ENCODE measurements at places on chromosomes 6 and 20. TPM values are rescaled to one million over a fixed set of nuclear protein-coding genes. Genes with fewer than 3 reads are reported as not detected.

GRCh38 chr6:5199702-5200101 lies 61.0 kb downstream of the LYRM4 start:
- no peak for DNase-seq

Gene MLN
- not detected for total RNA-seq

- DNase-seq, result peak; percentile 27
These were observed 43.2 kb downstream of the PHIP start for GRCh38 chr6:79034865-79035264.

GRCh38 chr6:124573953-124574352 lies 388.3 kb upstream of the RNF217 start:
- DNase-seq, result no peak

Gene KIZ
- 12.9 TPM for total RNA-seq

DNA sequence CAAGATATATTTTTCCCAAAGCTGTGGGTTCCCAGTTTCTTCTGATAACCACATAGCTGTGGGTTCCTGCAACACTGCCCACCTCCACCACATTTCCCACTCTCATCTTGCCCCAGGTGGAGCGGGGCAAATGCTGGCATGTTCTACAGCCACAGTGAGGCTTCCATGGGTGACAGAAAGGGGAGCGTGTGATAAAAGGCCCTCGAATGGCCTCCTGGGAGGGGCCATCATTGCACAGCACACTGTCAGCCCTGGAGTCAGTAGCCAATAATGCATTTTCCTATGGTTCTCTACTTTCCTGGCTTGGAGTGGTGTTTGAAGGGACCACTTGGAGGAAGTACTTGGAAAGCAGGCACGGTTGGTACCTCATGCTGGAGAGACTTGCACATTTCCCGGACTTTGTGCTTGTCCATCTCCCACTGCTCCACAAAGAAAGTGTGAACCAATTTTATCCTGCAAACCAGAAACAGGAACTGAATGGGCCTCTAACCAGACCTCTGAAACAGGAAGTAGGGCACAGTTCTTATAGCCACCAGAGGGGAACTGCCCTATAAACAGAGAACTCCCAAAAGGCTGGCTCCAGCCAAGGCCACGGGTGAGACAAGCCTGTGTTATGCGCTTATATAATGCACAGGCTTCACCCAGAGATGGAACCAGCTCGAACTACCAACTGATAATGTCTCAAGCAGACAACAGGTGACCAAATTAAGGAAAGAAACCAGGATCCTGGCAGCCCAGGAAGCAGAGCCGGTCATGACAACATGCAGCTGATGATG lies 8.6 kb downstream of the MAP3K5 start:
- no peak for DNase-seq

DNA sequence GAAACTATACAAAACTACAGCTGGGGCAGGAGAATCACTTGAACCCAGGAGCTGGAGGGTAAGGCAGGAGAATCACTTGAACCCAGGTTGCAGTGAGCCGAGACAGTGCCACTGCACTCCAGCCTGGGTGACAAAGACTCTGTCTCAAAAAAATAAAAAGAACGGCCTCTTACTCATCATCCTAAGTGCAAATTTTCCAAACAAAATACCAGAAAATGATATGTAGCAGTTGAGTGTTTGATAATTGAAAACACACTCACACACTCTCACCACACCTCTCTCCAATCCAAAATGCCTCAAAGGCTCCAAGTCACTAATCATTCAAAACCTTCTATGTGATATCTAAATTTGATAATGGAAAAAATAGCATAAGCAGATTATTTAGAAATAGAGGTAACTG lies 198.6 kb upstream of the SHLD1 start:
- no peak for DNase-seq

- DNase-seq, result peak; percentile 90
These were observed 199.1 kb downstream of the CENPW start for GRCh38 chr6:126539022-126539421.

Data from bronchial epithelial cell (primary cell).